Activated CD4-positive, alpha-beta T cell treated with anti-CD3 and anti-CD28 coated beads, Interleukin-2, amount 10 ng/mL, durations not matched to agents 24 days and 14 days (primary cell): ENCODE measurements at places on chromosomes 2 and 18. TPM values are rescaled to one million over a fixed set of nuclear protein-coding genes. Genes with fewer than 3 reads are reported as not detected.

The ASB18 gene
- total RNA-seq: not detected in 2 replicates

The ASXL3 gene
- total RNA-seq: not detected in 2 replicates

The EGR4 gene
- total RNA-seq: 1.2 and 1.5 TPM in 2 replicates

The SCG2 gene
- not detected in 2 replicates for total RNA-seq

The HRH4 gene
- 0.79 and 1.6 TPM in 2 replicates for total RNA-seq

The KIF5C gene
- total RNA-seq: 16.9 and 20.0 TPM in 2 replicates

The SP140 gene
- 236 and 241 TPM in 2 replicates for total RNA-seq

The CFC1 gene
- not detected in 2 replicates for total RNA-seq

The PLGLB1 gene
- 0.85 and 3.4 TPM in 2 replicates for total RNA-seq

The NCKAP5 gene
- not detected in 2 replicates for total RNA-seq

The SERPINB10 gene
- total RNA-seq: not detected in 2 replicates

The HOXD13 gene
- total RNA-seq: not detected in 2 replicates

The KIAA2012 gene
- not detected in 2 replicates for total RNA-seq

The LNPK gene
- 46.3 and 47.8 TPM in 2 replicates for total RNA-seq

The CCNYL1 gene
- 6.1 and 8.7 TPM in 2 replicates for total RNA-seq

The TMEM163 gene
- 0.23 TPM in 1 of 2 replicates, not detected in the other for total RNA-seq

The VAPA gene
- 182 and 196 TPM in 2 replicates for total RNA-seq

The RANBP2 gene
- 74.9 and 77.0 TPM in 2 replicates for total RNA-seq

The SLC40A1 gene
- 0.78 and 1.4 TPM in 2 replicates for total RNA-seq

The C2orf92 gene
- total RNA-seq: 16.8 and 16.9 TPM in 2 replicates

- H3K4me1 ChIP-seq: no peaks in the 10 kb centered on the region
- no peaks in the 10 kb centered on the region for H3K36me3 ChIP-seq
- DNase-seq: no peak
Observed at GRCh38 chr2:67895227-67895941, 167.4 kb downstream of the C1D start.

DNA sequence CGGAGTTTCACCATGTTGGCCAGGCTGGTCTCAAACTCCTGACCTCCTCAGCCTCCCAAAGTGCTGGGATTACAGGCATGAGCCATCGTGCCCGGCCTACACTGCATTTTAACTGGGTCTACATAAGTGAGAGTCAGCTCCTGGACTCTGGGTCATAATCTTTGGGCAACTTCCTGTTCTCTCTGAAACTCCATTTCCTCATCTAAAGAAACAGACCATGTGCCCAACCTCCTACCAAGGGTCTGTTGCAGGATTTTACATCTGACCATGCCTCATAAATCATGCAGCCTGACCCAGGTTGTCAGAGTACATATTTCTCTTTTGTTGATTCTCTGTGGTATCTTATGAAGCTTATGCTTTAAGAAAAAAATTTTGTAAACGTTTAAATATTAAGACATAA is 280.4 kb downstream of the ALPK2 start:
- H3K4me3 ChIP-seq: no peak overlapping the region
- no peak overlapping the region for H3K27ac ChIP-seq
- no peaks in the 10 kb centered on the region for H3K27me3 ChIP-seq

DNA sequence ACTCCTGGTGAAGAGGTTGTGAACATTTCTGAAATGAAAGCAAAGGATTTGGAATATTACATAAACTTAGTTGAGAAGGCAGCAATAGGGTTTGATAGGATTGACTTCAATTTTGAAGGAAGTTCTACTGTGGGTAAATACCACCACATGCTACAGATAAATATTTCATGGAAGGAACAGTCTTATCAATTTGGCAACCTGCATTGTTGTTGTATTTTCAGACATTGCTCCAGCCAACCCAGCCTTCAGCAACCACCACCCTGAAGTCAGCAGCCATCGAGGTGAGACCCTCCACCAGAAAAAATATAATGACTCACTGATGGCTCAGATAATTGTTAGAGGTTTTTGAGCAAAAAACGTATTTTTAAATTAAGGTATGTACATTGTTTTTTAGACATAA is 10.0 kb downstream of the RDH14 start:
- no peak overlapping the region for H3K27ac ChIP-seq
- no peak overlapping the region for H3K4me3 ChIP-seq
- H3K36me3 ChIP-seq: peaks cover 17% of the 10 kb centered on the region
- H3K27me3 ChIP-seq: no peaks in the 10 kb centered on the region

DNA sequence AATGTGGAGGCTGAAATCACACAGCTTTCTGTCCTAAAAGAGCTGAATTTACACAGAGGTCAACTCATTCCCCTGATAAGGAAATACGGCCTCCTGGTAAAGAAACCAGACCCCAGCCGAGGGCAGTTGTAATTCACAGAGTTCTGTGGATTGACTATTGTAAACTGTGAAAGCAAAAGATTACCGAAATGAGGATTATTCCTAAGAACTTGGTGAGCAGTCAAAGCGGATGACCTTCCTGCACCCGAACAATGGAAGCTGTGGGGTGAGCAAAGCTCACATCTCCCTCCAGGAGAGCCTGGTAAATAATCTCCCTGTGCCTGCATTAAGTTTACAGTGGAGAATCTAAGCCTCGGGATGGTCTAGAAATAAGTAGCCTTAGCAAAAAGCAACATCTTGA is 138.2 kb upstream of the PXDN start:
- peaks cover 5% of the 10 kb centered on the region for H3K27me3 ChIP-seq
- no peaks in the 10 kb centered on the region for H3K36me3 ChIP-seq
- H3K4me1 ChIP-seq: no peaks in the 10 kb centered on the region
- DNase-seq: no peak

DNA sequence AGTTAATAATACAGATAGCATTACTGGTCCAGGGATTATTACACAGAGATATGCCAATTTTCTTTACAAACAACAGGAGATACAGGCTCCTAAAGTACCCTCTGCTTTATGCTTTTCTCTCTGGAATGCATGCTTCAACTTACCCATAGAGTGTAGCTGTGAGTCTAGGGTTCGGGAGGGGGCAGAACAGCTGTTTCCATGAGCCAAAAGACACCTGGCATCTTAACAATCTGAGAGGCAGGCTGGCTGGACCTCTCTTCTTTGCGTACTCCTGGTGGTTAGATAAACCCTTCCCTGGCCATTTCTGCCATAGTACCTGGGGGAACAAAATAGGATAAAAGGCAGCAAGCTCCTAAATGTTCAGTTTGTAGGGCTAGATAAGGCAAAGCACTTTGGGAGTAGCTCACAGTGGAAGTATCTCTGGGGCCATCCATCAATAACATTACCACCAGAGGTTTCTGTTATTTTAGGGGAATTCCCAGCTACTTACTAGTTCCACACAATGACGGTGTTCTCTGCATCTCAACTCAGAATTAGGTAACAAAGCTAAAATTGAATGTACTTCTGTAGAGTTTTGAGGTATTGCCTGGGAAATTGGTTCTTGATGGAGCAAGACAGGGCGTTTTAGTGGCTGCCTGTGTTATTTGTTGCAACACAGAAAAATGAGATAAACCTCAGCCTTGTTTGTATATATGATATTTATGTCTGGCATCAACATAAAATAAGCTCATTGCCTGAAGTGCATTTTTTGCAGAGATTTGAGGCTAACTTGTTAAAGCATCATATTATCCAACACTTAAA is 6.2 kb upstream of the CCDC85A start:
- no peak for DNase-seq
- peaks cover 12% of the 10 kb centered on the region for H3K27me3 ChIP-seq
- no peaks in the 10 kb centered on the region for H3K4me1 ChIP-seq
- no peaks in the 10 kb centered on the region for H3K36me3 ChIP-seq

GRCh38 chr18:41644466-41644865 is 310.6 kb upstream of the PIK3C3 start:
- no peaks in the 10 kb centered on the region for H3K27me3 ChIP-seq
- no peaks in the 10 kb centered on the region for H3K4me1 ChIP-seq
- H3K27ac ChIP-seq: no peak overlapping the region

DNA sequence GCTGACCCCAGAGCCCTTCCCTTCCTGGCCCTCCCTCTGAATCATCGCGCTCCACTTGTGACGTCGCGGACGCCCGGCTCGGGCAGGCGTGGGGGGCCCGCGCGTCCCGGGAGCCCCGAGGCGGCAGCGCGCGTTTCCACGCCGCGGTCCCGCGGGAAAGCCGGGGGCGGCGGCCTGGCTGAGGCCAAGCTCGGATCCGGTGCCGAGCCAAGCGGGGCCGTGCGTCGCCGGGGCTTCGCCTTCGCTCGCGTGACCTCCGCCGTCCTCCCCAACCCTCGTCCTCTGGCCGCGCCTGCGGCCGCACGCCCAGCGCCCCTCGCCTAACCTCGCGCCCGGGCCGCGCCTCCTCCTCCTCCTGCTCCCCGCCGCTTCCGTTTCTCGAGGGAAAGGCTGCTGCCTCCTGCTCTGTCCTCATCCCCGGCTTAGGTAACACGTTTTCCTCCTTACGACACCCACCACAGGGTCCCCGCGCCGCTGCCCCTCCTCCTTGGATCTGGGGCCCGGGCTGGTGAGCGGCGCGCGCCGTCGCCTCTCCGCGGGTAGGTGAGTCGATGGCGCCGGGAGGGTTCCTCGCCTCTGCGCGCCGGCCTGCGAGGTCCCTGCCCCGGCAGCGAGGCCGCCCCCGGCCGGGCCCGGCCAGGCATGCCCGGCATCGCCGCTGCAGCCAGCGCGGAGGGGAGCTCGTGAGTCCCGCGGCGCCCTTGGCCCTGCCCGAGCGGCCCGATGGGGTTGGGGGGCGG is at the start of gene INPP1:
Gene INPP1 (plus strand): TSS at position 54 of the 740 bp plus-strand sequence. CDS start 16,514 bp downstream, outside the sequence.
- peak; percentile 82 for DNase-seq
- peak within 1 kb of the TSS; percentile 87 for H3K4me3 ChIP-seq
- no peaks in the 10 kb centered on the region for H3K36me3 ChIP-seq
- peak within 1 kb of the TSS; percentile 85 for H3K27ac ChIP-seq

- H3K27ac ChIP-seq: no peak overlapping the region
- H3K4me3 ChIP-seq: no peak overlapping the region
- no peaks in the 10 kb centered on the region for H3K36me3 ChIP-seq
- DNase-seq: no peak
Observed at GRCh38 chr2:233218836-233219235, 32.6 kb upstream of the ATG16L1 start.

- H3K4me3 ChIP-seq: no peak overlapping the region
- DNase-seq: no peak
- no peaks in the 10 kb centered on the region for H3K4me1 ChIP-seq
- no peak overlapping the region for H3K27ac ChIP-seq
- H3K27me3 ChIP-seq: no peaks in the 10 kb centered on the region
Observed at GRCh38 chr2:14866736-14867352, 234.3 kb downstream of the LRATD1 start.

DNA sequence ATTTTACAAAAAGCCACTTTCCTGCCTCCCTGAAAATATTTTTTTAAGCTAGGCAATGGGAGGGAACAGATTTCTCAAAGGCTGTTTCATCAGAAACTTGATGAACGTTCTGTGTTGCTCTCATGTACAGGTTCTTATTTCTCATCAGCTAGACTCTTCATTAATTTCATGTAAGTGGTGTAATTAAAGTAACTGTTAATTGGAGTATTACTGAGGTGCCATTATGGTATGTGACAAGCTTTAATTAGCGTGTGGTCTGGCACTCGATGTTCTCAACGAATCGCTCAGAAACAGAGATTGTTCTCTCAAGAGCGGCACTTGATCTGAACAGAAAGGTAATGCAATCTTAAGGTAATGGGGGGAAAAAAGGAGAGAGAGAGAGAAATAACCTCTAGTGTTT is 81.9 kb upstream of the MYCN start:
- no peak overlapping the region for H3K4me3 ChIP-seq
- no peaks in the 10 kb centered on the region for H3K36me3 ChIP-seq
- H3K27ac ChIP-seq: no peak overlapping the region
- H3K27me3 ChIP-seq: no peaks in the 10 kb centered on the region
- H3K4me1 ChIP-seq: no peaks in the 10 kb centered on the region

GRCh38 chr2:60152226-60152833 is 401.1 kb downstream of the BCL11A start:
- DNase-seq: peak; percentile 61
- H3K4me1 ChIP-seq: no peaks in the 10 kb centered on the region
- no peak overlapping the region for H3K27ac ChIP-seq
- no peak overlapping the region for H3K4me3 ChIP-seq
- no peaks in the 10 kb centered on the region for H3K36me3 ChIP-seq

GRCh38 chr2:45994060-45994459 is 303.1 kb upstream of the EPAS1 start:
- H3K4me1 ChIP-seq: peaks cover 2% of the 10 kb centered on the region
- H3K27me3 ChIP-seq: peaks cover 4% of the 10 kb centered on the region
- H3K36me3 ChIP-seq: no peaks in the 10 kb centered on the region
- DNase-seq: no peak

- no peaks in the 10 kb centered on the region for H3K4me1 ChIP-seq
- no peak overlapping the region for H3K27ac ChIP-seq
- no peaks in the 10 kb centered on the region for H3K27me3 ChIP-seq
Observed at GRCh38 chr2:21804151-21804550, 680.4 kb downstream of the TDRD15 start.

GRCh38 chr2:44116319-44116718 is 52.4 kb upstream of the PPM1B start:
- H3K27ac ChIP-seq: no peak overlapping the region
- H3K27me3 ChIP-seq: peaks cover 6% of the 10 kb centered on the region
- no peak overlapping the region for H3K4me3 ChIP-seq
- no peak for DNase-seq
- H3K36me3 ChIP-seq: no peaks in the 10 kb centered on the region
- peaks cover 7% of the 10 kb centered on the region for H3K4me1 ChIP-seq

GRCh38 chr2:204486321-204486720 is 59.0 kb upstream of the PARD3B start:
- no peaks in the 10 kb centered on the region for H3K4me1 ChIP-seq
- H3K36me3 ChIP-seq: no peaks in the 10 kb centered on the region
- H3K4me3 ChIP-seq: no peak overlapping the region

DNA sequence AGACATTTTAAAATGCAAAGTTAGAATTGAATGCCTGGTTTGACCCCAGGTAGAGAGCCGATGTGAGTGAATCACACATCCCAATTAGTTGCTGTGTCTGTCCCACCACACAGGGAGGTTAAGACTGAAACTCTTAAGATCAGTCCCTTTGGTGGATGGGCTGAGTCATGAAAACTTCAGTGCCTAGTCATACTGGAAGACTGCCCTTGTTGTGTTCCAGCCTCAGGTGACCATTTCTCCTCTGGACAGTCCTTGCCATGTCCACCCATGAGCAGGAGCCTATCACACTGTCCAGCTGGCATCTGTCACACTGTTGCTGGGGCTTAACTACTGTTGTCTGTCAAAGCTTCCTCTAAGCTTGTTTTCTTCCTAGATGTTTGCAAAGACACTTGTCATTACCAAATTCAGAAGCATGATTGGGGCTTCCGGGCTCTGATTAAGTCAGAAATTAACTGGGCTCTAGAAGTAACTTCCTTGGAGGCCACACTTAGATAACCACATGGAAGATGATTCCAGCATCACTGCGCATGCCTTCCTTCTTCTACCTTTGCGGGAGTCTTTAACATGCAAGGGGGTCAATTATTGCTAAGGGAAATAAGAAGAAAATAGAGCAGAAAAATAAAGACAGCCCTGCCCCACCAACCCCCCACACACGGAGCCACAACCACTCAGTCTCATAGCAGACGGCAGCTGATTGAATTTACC is 21.3 kb downstream of the CYRIA start:
- H3K27me3 ChIP-seq: no peaks in the 10 kb centered on the region
- no peak overlapping the region for H3K27ac ChIP-seq
- no peak for DNase-seq
- no peak overlapping the region for H3K4me3 ChIP-seq

- no peaks in the 10 kb centered on the region for H3K4me1 ChIP-seq
- DNase-seq: no peak
- no peak overlapping the region for H3K4me3 ChIP-seq
- H3K27me3 ChIP-seq: no peaks in the 10 kb centered on the region
Observed at GRCh38 chr2:69369802-69370201, 17.2 kb downstream of the GFPT1 start.
